ENCODE measurements at places on chromosomes 1 and 21. TPM values are rescaled to one million over a fixed set of nuclear protein-coding genes. Genes with fewer than 3 reads are reported as not detected.

Gene RGS8
- polyA plus RNA-seq, result 0.74 TPM

Gene TMPRSS15
- polyA plus RNA-seq, result not detected

Gene S100A7
- polyA plus RNA-seq, result not detected

Gene KCNJ15
- polyA plus RNA-seq, result 0.24 TPM

Gene ITPKB
- polyA plus RNA-seq, result 3.0 TPM

Gene OR2L3
- polyA plus RNA-seq, result not detected

Gene UTP11
- 133 TPM for polyA plus RNA-seq

Gene TINAGL1
- polyA plus RNA-seq, result 22.7 TPM

Gene HAO2
- polyA plus RNA-seq, result 1.8 TPM

Gene LINGO4
- polyA plus RNA-seq, result 0.20 TPM

Gene DMBX1
- 0.16 TPM for polyA plus RNA-seq

Gene RGSL1
- not detected for polyA plus RNA-seq

Gene STYXL2
- 0.20 TPM for polyA plus RNA-seq

Gene UBE2Q1
- polyA plus RNA-seq, result 31.1 TPM

Gene CDK18
- 4.0 TPM for polyA plus RNA-seq

All from adrenal gland (tissue), 19 donors.